ENCODE measurements at places on chromosomes 12 and 14. TPM values are rescaled to one million over a fixed set of nuclear protein-coding genes. Genes with fewer than 3 reads are reported as not detected.

Gene CDKN1B
- total RNA-seq = 24.6 TPM

Gene DAO
- not detected for total RNA-seq

Gene KRT6A
- not detected for total RNA-seq

Gene KLRC4
- total RNA-seq = 5.4 TPM
